Body of pancreas (tissue), 4 donors: ENCODE measurements at places on chromosomes 1 and 21. TPM values are rescaled to one million over a fixed set of nuclear protein-coding genes. Genes with fewer than 3 reads are reported as not detected.

The ZMYND12 gene
- 1.0 TPM for total RNA-seq

The LEMD1 gene
- not detected for total RNA-seq

GRCh38 chr1:6962996-6963911 is 178.0 kb downstream of the CAMTA1 start:
- peak; percentile 49 for DNase-seq

The LAD1 gene
- 46.1 TPM for total RNA-seq

DNA sequence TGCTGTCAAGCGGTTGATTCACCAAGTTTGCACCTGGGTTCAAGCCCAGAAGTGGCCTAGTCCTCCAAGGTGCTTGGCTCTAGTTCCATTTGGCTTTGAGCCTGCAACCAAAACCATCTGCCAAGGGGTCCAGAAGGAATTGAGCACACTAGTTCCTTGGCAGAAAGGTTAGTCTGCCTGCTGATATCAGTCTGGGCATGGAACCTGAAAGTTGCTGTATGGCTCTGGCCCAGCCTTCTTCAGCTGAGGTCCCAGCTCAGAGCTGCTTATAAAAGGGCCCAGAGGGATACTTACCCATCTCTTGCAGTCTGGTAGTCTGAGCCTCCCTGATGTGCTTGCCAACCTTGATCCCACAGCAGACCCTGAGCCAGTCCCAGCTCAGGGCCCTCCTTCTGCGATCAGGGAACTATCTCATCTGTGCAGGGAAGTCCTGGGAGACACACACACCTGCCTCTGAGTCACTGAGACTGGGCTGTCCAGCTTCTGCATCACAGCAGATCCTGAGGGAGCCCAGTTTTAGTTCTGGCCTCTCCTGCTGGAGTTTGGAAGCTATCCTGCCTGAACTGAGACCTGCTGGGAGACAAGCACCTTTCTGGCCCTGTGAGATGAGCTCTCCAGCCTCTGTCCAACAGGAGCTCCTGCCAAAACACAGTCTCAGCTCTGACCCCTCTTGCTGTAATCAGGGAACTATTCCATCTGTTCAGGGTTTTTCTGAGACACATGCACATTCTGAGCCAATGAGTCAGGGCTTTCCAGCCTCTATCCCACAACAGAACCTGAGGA is 75.8 kb downstream of the CTH start:
- DNase-seq: peak; percentile 73

DNA sequence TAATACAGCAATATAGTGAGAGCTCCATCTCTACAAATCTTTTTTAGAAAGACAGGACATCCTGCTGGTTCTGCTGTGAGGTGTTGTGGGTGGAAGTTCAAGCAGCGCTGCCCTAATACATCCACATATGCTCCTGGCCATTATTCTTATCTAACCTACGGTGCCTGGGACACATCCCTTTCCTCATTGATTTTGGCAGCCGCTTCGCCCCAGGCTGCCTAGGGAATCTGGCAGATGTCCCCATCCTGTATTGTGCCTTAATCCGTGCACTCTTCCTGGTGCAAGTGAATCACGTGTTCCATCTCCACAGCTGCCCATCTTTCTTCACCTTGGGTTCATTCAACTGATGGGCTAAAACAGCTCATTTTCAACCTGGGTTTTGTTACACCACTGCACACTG is 3.1 kb upstream of the UBE2G2 start:
- no peak for DNase-seq

DNA sequence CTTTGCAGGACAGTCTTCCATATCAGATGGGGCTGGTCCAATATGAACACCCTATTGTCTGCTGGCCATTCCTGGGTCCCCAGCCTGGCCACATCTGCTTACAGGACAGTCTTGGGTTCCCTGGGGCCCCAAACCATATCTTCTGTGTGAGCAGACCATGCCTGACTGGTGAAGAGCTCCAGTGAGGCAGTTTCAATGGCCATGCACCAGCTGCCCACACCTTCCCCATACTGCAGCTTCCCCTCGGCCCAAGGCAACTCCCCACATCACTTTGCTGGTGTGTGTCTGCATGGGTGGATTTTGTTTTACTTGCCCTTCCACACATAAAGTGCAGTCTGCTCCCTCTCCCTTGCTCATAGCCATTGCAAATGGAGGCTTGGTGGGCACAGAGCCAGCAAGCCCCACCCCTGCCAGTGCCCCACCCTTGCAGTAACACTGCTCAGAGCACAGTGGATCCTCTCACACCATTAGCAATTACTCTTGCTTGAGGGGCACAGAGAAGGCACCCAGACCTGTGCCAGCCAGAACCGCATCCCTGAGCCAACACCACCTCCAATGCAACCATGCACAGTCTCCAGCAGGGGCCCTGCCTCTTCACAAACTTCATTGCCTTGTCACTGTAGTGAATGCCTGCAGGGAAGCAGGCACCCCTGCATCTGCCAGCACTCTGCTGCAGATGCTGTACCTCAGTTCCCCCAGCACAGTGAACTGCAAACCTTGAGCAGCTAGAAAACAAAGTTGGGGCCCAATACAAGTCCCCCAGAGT is 474.5 kb upstream of the BEND5 start:
- DNase-seq: no peak

DNA sequence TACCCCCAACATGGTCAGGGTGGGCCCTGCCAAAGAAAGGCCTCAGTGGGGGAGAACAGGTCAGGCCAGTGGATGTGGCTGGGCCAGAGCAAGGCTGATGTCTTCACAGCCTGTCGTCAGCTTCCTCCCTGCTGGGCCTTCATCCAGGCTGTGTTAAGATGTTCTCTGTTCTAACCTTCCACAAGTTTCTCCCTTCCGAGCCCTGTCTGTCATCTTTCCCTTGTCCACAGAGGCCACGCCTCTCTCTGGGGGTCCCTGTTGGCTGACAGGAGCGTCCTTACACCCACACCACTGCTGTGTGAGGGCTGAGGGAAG is 36.2 kb downstream of the SIM2 start:
- DNase-seq: no peak

The SFPQ gene
- 170 TPM for total RNA-seq

The MTARC2 gene
- total RNA-seq: 37.9 TPM

DNA sequence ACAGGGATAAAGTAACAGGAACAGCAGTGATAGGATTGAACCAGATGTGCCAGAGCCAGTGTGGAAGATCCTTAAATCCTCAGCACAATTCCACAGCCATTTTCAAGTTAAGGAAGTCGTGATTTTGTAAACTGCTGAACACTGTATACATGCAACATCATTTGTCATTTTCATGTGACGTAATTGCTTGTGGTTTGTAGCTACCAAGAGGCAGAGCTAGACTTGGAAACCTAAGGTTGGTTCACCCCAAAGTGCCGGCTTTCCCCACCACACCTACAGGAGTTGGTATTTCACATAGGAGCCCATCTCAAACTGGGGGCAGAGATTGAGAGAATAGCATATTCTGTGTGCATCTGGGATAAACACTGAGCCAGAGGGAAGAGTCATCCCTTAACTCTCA is 113.9 kb downstream of the CAPN8 start:
- DNase-seq: no peak

DNA sequence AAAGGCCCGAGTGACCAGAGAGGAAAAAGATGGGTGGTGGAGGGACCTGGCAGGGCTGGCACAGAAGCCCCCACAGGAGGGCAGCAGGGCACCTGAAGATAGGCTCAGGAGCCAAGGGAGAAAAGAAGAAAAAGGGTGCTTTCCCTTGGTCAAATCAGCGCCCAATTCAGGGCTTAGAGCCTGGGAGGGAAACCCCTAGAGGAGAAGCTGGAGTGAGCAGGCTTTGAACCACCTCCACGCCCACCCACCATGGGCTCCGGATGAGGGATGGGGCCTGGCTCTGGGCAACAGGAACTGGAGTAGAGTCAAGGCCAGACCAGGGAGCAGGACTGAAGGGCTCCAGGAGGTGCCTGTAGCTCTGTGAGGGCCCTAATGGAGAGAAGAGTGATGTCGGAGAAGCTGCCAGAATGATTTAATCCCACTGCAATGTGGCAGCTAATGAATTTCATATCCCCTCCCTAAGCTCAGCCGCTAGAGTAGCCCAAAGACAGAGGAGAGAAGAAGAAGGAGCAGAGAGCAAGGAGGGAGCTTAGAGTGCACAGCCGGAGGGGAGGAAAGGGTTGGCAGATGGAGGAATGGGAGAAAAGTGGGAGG is 12.0 kb upstream of the PRELP start:
- DNase-seq: no peak
